ENCODE measurements at places on chromosomes 2 and 18.

DNA sequence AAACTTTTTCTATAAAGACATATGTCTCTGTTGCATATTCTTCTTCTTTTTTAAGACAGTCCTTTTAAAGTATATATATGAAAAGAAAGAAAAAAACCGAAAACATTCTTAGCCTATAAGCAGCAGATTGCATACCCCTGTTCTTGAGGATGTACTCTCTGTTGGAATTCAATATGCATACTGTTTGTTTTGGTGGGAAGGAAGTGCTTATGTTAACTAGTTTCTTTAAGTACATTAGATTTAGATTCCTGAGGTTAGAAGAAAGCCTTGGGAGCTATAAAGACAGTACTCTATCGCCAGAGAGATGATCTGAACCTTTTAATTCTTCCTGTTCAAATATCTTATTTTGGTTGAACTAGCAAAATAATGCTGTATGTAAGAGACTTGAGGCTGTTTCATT lies 46.8 kb upstream of the TBR1 start:
- no peak for DNase-seq

DNA sequence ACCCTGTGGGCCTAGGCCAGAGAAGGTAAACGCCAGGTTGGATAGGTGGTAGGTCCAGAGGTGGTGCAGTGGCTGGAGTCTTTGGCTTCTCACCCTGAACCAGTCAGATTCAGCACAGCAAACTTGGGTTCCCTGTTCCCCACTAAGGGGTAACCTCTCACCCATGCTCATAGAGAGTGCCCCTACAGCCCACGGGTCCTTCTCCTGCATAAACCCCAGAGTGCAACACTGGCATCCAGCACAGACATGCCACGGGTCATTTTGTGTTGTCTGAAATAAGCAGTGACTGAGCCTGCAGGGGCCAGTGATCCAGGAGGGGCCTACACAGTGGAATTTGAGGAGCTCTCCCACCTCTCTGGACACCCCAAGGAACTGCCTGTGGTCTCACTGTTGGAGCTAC lies 40.5 kb upstream of the ATP6V1B1 start:
- no peak for DNase-seq

DNA sequence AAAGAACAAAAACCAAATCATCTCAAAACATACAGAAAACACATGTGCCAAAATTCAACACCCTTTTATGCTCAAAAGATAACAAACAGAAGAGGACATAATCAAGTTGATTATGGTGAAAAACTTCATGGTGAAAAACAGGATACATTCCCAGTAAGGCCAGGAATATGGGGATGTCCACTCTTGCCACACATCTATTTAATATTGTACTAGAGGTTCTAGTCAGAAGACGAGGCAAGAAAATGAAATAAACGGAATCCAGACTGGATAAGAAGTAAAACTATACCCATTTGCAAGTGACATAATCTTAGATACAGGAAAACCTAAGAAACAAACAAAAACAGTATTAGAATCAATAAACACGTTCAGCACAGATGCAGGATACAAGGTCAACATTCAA lies 40.8 kb downstream of the MAP3K2 start:
- no peak for DNase-seq

DNA sequence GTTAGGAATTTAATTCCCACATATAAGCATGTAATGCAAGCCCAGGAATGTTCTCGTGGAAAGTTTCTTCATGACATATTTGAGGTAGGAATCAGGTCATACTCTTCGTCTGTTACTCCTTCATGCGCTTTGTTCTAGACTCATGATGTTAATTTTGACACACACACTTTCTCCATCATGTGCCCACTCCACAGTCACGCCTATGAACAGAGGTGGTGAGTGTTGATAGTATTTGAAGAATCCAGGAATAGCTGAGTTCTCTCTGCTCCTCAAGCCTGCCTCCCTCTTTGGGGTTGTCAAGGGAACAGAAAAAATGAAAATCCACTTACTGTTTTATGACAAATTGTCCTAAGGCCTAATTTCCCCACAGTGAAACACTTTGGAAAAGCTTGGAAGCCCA lies 117.3 kb upstream of the SERPINE2 start:
- DNase-seq: no peak

GRCh38 chr2:235026649-235027557 lies 75.1 kb downstream of the SH3BP4 start:
- no peak for DNase-seq

GRCh38 chr2:205650450-205650849 lies 31.9 kb upstream of the NRP2 start:
- no peak for DNase-seq

DNA sequence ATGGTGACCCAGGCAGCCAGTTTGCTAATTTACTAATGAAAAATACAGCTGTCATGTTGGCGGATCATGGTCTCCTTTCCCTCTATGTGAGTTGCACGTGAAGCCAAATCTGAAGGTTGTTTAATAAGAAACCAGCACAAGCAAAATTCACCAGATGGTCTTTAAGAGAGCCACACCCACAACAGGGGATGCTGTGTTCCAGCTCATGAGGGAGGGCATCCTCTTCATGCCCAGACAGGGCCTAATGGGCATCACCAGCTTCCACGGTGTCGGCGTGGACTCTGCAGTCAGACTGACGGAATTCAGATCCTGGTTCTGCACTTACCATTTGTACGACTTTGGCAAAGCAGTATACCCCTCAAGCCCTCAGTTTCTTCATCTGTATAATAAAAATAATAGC lies 39.9 kb downstream of the TMEM247 start:
- DNase-seq: no peak

DNA sequence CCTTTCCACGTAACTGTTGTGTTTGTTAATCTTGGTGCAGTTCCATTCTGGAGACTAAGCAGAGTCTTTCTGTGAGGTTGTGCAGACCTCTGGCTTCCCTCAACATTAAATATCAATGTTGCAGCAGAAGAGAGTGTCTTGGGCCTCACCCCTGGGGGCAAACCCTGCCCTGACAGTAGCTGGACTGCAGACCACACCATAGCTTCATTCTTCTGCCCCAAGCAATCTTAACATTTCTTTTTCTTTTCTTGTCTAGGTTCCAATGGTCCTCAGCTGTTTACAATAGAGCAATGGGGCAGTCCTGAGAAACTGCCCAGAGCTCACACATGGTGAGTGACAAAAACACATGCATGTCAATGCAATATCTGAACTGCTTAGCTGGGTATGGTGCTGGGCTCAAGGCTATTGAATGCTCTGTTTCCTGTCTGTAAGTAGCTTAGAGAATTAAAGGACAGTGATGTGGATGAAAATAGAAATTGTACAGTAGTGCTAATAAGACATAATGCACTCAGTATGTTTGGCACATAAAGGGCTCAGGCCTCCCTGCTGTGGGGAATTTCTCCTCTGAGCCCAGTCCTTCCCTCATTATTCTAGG lies 237.6 kb downstream of the ALPK2 start:
- no peak for DNase-seq

DNA sequence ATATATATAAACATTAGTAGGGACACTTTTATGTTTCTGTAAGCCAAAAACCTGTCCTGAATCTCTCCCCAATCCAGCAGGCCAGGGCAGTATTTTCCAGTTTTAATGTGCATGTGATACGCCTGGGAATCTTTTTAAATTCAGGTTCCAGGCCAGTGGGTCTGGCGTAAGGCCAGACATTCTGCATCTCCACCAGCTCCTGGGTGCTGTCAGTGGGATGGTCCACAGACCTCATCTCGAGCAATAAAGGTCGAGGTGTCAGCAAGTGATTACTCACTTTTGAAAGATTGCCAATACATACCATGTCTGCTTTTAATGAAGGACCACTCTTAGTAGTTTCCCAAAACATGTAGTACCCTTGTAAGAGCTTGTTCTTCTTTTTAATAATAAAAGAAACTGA lies 189.9 kb upstream of the SH3BP4 start:
- no peak for DNase-seq

- DNase-seq: no peak
Measured at GRCh38 chr18:26902291-26902690, 36.8 kb upstream of the AQP4 start.
